ENCODE measurements at places on chromosomes 5 and 9.

DNA sequence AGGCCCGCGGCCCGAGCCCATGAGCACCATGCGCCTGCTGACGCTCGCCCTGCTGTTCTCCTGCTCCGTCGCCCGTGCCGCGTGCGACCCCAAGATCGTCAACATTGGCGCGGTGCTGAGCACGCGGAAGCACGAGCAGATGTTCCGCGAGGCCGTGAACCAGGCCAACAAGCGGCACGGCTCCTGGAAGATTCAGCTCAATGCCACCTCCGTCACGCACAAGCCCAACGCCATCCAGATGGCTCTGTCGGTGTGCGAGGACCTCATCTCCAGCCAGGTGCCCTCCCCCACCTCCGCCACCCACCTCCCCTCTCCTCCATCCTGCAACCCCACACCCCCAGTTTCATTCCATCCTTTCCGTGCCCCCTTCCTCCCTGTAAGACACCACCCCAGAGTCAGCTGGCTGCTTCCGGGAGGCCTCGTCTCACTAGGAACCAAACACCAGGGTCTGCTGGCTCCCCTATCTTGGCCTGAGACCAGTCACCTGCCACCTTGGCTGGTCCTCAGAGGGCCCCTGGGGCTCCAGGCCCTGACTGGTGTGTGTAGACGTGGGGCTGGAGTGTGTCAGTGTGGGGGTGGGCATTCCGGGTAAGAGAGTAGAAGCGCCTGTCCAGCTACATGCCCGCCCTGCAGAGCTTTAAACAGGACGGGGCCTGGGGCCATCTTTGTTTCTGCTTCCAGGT, 655 bp downstream of the GRIN1 start:
- DNase-seq, result no peak

GRCh38 chr9:123000371-123001068, 32.9 kb upstream of the GPR21 start:
- DNase-seq, result peak; percentile 29

DNA sequence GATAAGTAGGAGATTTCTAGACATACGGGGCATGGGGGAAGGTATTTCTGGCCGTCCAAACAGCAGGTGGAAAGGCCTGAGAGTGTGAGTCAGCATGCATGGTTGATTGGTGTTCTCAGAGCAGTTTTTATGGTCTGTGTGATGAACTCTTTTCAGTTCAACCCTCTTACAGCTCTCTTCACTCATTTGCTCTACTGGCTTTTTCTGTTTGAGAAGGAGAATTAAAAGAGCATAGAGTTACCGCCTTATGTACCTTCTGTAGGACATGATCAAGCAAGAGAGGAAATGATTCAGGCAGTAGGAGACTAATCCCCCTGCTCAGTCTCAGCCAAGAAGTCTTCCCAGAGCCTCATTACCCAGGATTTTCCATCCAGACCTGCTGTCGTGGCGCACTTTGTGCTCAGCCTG, 92.4 kb downstream of the PRDM6 start:
- DNase-seq, result peak; percentile 52

GRCh38 chr5:88695232-88695631, 187.8 kb downstream of the MEF2C start:
- DNase-seq, result no peak

DNA sequence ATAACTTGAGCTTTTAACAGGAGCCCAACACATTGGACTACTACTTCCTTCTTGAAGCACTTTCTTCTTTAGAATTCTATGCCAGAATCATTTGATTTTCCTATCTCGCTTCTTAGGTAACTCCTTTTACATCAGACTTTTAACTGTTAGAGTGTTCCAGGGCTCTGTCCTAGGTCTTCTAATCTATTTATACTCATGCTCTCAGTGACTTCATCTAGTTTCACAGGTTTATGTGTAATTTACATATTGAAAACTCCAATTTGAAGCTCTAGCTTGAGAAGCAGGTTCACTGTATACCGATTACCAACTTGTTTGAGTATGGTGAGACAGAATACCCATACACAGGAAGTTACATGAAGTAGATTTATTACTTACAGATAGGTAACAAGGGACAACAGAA, 11.3 kb downstream of the SHOC1 start:
- no peak for DNase-seq

GRCh38 chr5:42718591-42718990, 38.0 kb upstream of the CCDC152 start:
- DNase-seq, result peak; percentile 43

DNA sequence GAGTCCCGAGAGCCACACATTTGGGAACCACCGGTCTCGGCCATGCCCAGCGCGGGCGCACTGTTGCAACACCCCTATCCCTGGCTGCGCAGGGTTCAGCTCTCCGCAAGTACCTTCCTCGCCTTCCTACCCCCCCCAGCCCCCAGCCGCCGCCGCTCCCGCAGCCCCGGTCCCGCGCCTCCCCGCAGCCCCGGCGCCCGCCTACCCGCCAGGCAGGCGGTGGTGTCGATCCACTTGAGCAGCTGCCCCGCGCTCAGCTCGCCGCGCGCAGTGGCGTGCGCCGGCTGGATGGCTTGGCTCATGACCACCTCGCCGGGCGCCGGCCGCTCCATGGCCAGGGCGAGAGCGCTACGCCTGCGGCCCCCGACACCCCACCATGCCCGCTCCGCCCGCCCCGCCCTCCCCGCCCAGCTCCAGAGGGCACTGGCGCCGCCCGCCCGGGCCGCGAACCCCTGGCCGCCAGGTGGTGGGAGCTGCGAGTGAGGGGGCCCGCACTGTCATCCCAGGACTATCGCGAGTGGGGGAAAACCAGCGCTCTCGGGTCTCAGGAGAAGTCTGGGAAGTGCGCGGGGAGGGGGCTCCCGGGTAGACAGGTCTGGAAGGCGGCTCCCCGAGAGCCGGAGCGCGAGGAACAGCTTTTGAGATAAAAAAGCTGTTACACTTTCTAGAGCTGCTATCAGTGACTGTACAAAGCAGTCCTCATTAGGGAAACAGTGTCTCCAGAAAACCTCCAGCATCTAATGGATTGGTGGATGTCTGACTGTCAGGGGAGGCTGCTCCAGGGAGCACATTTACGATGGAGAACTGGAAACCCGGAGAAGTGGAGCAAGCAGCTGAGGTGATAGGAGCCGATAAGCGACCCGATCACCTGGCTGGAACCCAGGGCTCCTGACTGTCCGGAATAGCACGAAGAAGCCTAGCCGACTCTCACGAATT, at the start of gene ACOT12:
TSS of gene ACOT12 (minus strand) at position 352 of the 936 bp plus-strand sequence. CDS start at position 332, 20 bp downstream.
- DNase-seq, result peak; percentile 22

DNA sequence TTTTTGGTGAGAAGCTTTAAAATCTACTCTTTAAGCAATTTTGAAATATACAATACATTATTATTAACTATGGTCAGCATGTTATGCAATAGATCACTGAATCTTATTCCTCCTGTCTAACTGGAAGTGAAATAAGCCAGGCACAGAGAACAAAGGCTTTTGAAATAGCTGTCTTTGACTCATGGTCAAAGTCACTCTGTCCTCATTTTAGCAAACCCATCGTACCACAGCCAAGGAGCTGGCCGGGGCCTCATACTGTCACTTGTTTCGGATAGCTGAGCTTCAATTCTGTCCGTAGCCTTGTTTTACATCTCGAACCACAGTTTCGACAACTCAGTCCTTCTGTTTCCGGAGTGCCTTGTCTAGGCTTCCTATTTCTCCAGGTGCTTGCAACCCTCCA, 19.2 kb downstream of the ADCY2 start:
- DNase-seq, result no peak

- peak; percentile 8 for DNase-seq
Measured at GRCh38 chr5:90590-91547, 1.1 kb upstream of the PLEKHG4B start.

DNA sequence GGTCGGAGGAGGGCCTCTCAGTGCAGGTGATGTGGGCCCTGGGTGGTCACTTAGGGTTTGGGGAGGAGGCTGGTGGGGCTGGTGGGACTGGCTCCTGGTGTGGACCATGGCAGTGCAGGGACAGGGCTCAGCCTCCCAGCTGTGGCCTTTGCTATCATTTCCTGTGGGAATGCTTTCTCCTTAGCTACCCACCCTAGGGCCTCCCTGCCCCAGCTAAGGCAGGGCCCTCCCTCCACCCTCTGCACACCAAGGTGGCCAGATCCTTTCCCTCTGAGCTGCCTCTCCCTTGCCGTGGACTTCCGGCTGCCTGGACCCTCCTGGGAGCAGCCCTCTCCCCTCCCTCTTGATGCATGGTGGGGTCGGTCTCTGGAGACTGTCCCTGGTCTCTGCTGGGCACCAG, 22.7 kb upstream of the ARSI start:
- DNase-seq, result no peak

DNA sequence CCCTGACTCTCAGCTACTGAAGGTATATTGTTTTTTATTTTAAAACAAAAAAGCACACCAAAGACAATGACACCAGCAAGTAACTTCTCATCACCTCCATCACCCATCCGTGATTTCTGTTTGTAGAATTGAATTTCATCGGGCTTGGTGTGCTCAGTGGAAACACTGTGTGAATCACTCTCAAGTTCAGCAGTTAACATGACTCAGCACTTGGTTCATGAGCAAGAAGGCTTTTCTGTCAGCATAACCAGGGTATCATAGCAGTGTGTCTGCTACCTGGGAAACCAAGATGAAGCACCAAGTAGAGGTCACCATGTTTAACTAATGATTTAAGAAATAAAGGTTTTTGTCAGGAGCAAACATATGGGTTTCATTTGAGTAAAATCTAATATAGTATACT, 123.7 kb downstream of the INSYN2B start:
- DNase-seq, result peak; percentile 95

GRCh38 chr5:159657771-159658170, 258.5 kb upstream of the ADRA1B start:
- no peak for DNase-seq

DNA sequence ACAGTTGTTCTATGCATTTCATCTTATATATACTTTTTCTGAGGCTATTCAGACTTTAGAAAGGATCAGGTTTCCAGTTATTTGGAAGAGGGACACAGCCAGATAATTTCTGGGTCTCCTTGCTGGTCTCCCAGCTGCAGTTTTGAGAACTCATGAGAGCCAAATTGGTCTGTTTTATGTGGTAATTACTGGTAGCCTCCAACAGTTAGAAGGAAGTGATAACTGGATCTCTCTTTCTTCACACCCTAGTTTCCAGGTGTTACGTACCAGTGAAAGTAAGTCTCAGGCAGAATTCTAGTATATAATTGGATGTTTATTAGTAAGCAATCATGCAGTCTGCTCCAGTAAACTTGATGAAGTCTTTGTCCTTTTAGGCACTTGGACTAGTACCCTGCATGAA, 63.2 kb upstream of the RPS23 start:
- no peak for DNase-seq

DNA sequence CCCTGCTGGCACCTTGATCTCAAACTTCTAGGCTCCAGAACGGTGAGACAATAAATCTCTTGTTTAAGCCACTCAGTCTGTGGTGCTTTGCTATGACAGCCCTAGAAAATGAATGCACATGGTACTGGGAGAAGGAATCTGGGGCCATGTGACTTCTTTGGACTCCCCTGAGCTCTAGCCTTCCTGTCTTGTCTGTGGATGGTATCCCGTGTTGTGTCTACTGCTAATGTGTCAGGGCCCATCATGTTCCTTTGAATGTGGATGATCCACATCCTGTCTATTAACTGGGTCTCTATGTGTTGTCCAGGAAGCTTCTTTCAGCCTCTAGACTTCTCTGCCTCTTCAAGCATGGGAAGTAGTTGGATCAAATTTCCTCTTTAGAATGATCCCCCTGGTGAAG, 25.1 kb downstream of the IL7R start:
- DNase-seq, result no peak

DNA sequence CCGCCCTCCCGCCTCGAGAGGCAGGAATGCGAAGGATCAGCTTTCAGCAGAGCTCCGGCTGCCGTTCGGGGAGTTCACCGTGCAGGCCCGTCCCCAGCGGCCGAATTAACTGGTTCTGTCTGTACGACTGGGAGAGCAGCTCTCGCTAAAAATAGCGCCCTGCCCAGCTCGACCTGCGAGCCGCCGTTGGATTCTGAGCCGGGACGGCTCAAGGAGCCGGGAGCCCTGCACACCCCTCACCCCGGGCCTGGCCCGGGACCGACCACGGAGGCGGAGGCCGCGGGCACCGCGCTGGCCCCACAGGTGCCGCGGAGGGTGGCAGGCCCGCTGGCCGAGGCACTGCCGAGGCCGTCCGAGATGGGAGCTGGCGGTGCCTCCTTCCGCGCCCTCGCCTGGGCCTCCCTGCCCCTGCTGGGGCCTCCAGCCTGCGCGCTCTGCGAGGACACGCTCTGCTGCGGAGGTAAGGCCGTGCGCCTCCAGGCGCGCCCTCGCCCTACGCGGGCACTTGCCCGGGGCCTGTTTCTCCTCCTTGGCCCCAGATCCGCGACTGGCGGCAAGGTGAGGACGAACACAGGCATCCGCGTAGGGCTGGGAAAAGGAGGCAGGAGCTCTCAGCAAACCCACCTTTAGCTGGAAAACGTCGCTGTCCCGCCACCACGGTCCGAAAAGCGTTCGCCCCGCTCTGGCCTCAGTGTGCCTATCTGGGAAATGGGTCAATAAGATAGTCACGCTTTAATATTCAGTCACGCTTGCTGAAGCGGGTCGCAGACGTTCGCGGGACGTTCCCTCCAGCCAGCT, 53.1 kb upstream of the DAB2IP start:
- peak; percentile 87 for DNase-seq

DNA sequence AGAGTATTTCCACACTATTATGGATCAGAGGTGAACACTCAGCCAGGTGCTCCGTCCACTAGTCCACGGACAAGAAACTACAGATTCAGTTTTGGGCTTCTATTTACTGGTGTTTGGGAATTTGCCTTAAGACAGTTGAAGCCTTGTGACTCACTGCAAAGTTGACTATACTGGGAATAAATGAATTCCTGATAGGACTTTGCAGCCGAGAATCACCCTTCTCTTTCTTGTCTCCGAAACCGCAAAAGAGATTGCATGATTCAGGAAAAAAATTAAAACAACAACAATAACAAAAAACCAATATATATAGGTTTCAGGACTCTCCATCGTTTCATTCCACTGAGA, 716 bp downstream of the TMEM171 start:
- DNase-seq, result peak; percentile 43

DNA sequence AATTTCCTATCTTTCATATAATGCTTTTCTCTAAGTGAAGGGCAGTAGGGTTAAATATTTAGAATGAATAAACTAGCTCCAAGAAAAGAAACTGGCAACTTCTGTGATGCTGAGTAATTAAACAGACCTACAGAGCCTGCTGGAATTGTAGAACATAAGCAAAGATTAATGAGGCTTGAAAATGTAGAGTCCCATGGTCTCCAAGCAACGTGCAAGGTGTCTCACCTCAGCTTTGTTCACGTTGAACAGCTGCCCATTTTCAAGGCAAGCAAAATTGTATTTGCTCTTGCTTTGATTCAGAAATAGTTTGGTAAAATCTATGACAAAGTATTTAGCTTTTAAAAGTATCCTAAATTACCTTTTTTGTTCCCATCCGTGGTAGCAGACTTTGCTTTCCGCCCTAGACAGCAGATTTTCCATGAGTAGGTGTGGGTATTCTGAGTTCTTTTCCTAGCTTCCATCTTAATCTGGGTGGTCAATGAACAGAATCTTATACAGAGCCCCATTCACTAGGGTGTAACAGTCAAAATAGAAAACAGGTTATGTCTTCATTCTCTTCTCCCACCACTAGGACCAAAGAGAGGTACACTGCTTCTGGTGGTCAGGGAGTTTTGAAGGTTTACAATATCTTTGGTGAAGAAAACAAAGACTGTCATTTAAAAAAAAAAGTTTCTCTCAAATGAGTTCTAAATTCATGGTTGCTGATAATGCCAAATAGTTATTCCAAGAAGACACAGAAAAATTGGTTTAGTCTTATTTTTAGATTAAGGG, 52.1 kb upstream of the TYRP1 start:
- no peak for DNase-seq

- no peak for DNase-seq
Measured at GRCh38 chr5:96720408-96720807, 58.2 kb downstream of the CAST start.

- DNase-seq, result no peak
Measured at GRCh38 chr9:19229595-19230354, 718 bp upstream of the DENND4C start.

- peak; percentile 31 for DNase-seq
Measured at GRCh38 chr9:116204252-116204882, 50.8 kb downstream of the PAPPA start.

Measured in iris pigment epithelial cell (primary cell).